Islet precursor cell (in vitro differentiated cells): ENCODE measurements at places on chromosomes 2 and 18.

GRCh38 chr2:6876309-6876708 is 1.3 kb upstream of the RSAD2 start:
- DNase-seq, result no peak

- DNase-seq, result no peak
Observed at GRCh38 chr2:121689356-121689755, 40.1 kb upstream of the CLASP1 start.

DNA sequence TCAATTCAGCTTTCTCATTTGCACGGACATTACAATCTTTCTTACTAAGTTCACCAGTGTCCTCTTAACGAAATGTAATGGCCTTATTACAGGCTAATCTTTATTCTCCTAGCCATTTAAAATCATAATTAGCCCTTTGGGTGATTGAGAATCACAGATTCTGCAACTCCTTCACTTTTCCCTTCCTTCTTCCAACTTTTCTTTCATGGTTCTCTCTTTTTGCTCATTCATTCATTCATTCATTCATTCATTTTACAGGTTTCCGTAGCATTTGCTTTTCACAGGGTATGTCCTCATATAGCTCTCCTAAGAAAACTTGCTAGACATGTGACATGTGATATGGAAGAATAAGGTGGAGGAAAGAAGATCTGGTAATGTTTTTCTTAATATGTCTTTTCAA is 16.0 kb downstream of the TBR1 start:
- no peak for DNase-seq

- no peak for DNase-seq
Observed at GRCh38 chr18:79797518-79798345, at the start of gene KCNG2. Gene KCNG2 (plus strand): TSS chr18:79797938. CDS start chr18:79863668, 65,730 bp downstream.

- DNase-seq, result no peak
Observed at GRCh38 chr2:74882299-74882687, 48.4 kb downstream of the HK2 start.

GRCh38 chr2:153291718-153292117 is 186.8 kb downstream of the RPRM start:
- no peak for DNase-seq

- no peak for DNase-seq
Observed at GRCh38 chr2:98598781-98599428, 9.4 kb downstream of the COA5 start.

DNA sequence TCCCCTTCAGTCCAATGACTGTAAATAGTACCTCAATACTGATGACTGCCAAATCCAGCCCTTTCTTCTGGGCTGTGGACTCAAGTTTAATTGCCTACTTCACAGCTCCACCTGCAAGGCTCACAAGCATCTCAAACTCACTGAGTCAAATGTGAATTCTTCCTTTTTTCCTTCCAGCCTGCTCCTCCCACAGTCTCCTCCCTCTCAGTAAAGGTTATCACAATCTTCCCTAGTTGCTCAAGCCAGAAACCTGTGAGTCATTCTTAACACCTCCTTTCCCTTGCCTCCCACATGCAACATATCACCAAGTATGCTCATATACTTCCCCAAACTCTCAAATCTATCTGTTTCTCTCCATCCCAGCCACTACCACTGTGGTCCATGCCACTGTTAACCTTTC is 3.7 kb upstream of the MFSD6 start:
- no peak for DNase-seq

DNA sequence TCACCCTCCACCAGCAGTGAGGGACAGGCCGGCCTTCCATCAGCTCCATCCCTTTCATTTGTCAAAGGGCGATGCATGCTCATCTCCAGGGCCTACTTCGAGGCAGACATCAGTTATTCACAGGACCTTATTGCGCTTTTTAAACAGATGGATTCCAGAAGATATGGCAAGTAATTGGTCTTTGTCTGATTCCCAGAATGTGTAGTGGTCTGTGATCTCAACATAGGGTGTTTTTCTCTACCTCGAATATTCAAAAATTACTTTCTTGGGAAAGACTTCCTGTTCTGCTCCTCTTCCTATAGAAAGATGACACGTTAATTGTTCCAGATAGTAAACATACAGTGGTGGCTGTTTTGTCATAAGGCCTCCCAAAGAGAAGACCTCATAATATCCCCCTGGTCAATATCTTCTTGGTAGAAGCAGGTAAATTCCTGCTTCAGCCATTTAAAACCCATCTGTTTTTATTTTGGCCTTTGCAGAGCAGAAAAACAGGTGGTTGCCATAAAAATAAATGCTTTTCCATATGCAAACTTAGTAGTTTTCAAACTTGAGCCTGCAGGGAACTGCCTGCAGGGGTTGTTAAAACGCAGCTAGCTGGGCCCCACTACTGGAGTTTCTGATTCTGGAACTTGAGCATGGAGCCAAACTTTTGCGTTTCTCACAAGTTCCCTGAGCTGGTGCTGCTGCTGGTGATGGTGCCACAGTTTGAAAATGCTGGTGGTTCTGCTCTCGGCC is 8.2 kb downstream of the SMARCAL1 start:
- peak; percentile 58 for DNase-seq

- DNase-seq, result no peak
Observed at GRCh38 chr2:220188031-220188430, 560.6 kb downstream of the SLC4A3 start.

DNA sequence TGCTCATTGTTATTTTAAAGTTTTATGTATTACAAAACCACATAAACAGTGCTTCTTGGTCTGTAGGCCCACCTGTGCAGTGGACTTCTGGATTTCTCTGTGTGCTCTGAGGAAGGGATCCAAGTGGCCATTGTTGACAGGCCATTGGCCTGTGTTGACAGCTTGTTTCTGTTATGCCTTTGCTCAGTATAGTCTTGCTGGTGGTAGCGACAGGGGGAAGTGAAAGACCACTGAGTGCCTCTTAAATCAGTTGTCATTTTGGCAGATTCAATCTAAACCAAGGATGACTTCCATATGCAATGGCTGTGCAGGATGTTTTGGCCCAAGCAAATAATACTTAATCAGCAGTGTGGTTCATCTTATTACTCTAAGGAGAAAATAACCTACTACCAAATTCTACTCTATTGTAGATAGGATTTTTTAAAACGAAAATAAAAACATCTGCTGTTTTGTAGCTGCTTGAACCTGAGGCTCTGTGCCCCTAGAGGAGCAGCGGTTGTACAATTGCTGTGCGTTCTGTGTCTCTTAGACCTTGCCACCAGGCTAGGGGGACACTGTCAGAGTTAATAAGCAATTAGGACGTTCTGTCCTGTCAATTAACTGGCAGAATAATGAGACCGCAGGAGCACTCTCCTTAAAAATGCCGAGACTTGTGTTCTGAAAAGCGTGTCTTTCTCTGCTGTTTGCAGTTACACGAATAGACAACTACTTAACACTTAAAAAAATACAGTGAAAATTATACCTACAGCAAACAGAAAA is 108.2 kb downstream of the RHBDD1 start:
- no peak for DNase-seq

- DNase-seq, result no peak
Observed at GRCh38 chr2:54836477-54836876, 113.0 kb downstream of the EML6 start.

DNA sequence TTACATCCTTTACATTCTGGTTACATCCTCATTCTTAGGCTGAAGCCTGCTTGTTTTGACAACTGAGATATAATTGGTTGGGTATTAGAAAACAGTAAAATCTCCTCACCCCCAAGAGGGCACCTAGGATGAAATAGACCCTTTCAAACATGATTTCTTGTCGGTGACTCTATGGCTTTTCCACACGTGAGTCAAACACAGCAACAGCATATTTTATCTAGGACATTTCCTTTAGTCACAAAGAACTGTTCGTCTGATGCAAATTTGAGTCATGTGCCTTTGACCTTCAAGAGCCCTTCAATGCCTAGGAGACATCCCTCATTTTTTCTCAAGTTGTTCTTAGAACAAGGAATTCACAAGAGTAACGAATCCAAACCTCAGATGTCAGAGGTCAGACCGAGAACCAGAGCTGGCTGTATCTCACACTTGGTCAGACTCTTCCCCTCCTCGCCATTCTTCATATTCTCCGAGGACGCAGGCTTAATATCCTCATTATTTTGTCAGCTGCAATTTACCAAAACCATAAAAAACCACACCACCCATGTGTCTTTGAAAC is 60.5 kb upstream of the ALKAL2 start:
- DNase-seq, result no peak

DNA sequence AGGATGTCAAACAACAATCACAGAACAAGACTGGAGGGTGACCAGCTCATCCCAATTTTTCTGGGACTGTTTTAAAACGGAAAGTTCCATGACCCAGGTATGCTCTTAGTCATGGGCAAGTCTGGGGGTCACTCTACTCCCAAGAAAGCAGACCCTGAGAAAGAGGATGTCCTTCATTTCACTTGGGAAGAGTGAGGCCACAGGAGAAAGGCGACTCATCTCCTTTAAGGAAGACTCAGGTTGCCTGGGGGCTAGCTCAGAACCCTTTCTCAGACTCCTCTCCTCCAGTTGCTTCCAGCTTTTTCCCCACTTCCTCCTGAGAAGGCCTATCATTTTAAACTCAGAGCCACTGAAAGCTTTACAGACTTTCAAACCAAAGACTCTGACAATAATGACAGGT is 9.3 kb downstream of the RNF152 start:
- DNase-seq, result peak; percentile 73

GRCh38 chr2:127419448-127420038 is 1.3 kb downstream of the PROC start:
- no peak for DNase-seq

DNA sequence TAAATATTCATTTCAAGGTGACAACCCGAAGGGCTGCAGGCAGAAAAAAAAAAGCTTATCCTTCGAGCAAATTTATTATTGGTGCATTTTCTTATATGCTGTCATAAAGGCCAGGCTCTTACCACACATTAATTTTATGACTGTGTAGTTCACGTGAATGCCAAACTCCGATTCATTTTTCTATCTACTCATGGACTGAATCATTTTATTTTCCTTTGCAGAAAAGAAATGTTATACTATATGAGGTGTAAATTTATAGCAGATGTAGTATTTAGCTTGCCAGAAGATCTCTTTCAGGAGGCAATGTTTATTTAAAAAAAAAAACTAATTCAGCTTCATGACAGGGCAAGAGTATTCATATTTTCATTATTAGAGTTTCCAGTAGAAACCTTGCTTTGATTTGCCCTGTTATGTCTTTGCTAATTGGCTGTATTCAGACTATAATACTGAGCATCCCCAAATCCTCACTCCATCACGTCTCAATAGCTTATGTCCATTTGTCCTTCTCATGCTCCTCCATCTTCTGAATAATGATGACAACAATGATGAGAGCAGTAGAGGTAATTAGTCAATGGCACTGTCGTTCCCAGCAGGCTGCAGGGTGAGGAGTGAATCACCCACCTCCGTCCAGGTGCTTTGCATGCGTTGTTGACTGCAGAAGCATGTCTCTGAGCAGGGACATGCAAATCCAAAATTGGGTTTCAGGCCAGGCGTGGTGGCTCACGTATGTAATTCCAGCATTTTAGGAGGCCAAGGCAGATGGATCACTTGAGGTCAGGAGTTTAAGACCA is 101.1 kb upstream of the RAB12 start:
- DNase-seq, result no peak

GRCh38 chr18:22558945-22559385 is 141.2 kb upstream of the CTAGE1 start:
- DNase-seq, result peak; percentile 77

- no peak for DNase-seq
Observed at GRCh38 chr2:120473522-120474271, 127.8 kb downstream of the INHBB start.

DNA sequence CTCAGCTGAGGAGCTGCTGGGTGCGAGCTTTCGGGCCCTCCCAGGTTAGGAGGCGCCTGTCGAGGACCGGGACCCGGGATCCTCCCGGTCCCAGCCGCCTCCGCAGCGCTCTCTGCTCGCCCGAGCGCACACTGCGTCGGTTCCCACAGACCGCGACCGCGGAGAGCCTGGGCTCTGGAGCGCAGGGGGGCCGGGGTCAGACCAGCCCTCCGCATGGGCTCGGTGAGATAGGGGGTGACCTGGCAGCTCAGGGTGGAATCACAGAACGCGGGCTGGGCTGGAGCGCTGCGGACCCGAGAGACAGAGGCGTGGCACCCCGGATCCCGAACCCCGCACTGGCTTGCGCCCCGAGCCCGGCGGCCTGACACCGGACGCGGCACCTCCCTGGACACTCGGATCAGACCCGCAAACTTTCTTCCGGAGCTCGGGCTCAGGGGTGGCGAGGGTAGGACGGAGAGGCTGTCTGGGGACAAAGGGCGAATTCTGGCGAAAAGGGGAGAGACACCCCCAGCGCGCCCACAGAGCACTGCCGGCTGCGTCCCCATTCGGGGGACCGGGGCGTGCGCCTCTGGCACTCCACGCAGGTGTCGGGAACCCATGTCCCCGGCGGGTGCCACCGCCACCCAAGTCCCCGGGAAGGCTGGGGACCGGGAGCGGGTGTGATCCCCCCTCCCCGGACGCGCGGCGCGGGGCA is 612 bp downstream of the DIPK1C start:
- no peak for DNase-seq

DNA sequence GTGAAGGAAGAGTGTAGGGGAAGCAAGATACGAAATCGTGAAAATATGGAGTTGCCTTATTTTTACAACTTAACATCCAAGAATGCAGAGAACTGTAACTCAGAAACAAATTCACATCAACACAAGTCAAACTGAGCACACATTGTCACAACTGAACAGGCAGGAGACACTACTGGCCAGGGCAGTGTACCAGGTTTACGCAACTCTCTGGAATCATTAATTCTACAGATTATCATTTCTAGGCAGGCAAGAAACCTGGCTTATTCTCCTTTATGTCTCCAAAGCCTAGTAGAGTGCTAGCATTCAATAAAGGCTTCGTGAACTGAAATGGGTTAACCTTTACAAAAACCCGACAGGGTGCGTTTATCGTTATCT is 584 bp downstream of the COA5 start:
- DNase-seq, result no peak

GRCh38 chr18:69963196-69963595 is 15.5 kb upstream of the CD226 start:
- DNase-seq, result no peak

DNA sequence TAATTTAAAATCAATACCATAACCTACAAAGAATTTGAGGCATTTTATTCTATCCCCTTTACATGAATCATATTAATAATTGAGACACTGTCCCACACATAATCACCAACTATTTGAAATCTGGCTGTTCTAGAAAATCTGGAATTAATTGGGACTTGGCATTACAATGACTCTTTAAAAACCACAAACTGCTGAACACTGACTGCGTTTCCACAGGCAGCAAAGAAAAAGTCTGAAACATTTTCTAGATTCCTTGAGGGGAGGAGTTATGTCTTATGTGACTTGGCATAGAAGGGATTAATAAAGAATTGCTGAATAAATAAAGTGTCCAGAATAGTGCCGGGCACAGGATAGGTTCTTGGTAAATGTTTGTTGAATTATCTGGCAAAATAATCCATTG is 61.4 kb downstream of the GPR39 start:
- DNase-seq, result no peak

GRCh38 chr2:150335596-150335995 is 151.9 kb downstream of the RND3 start:
- no peak for DNase-seq

DNA sequence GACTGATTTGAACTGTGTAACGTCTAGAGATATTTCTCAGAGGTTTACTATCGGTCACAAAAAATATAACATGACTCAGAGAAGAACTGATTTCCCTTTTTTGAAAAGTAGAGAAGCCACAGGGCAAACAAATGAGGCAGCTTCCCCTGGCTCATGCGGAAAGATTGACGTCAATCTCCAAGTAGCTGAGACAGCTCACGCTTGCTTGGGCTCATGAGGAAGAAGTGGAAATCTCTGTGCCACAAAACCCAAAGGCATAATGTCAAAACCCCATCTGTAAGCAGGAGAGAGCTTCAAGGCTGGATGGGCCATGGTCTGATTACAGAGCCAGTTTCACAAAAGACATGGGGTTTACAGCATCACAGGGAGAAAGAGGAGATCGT is 188.1 kb downstream of the ARL4C start:
- no peak for DNase-seq
